ENCODE measurements at places on chromosomes 5 and 9.
A peak's percentile ranks its signal among the peaks of the same experiment; 100 is the strongest.

GRCh38 chr5:73911761-73912393 lies 285.9 kb downstream of the ARHGEF28 start:
- DNase-seq = no peak

DNA sequence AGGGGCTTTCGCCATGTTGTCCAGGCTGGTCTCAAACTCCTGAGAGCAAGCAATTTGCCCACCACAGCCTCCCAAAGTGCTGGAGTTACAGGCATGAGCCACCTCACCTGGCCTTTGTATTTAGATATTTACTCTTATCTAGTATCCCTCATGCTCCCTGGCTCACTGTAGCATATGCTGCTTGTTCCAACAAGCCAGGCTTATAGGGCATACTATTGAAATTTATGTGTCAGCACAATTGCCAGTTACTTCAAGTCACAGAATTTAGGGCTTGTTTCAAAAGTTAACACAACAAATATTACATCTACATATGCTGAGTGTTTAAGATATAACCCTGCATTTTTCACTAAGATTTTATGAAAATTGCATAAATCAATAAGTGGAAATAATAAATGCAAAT lies 469.2 kb upstream of the ZNF608 start:
- DNase-seq = no peak

- no peak for DNase-seq
Measured at GRCh38 chr9:134379831-134380365, 53.6 kb downstream of the RXRA start.

DNA sequence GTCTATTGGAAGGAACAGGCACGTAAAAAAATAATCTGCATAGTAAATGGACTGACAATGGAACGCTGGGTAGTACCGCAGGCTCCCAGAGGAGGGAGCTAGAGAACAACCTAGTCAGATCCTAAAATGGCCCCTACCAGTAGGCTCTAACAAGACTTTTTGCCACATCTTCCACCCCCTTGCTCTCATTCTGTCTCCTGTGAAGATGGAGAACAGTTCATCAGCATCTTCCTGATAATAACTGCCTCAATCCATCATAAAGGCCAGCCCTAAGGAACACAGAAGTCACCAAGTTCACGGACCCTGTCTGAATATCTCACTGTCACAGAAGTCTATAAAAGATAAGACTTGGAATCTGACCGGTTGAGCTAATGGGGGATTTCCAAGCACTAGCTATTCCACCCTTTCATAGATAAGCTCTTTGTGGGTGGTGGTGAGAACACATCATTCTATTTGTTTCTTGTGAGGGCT lies 133.4 kb downstream of the SLC1A3 start:
- peak; percentile 73 for DNase-seq

- no peak for DNase-seq
Measured at GRCh38 chr5:139708877-139709581, 60.9 kb downstream of the CXXC5 start.

- DNase-seq = no peak
Measured at GRCh38 chr9:19663570-19663969, 125.3 kb downstream of the SLC24A2 start.

DNA sequence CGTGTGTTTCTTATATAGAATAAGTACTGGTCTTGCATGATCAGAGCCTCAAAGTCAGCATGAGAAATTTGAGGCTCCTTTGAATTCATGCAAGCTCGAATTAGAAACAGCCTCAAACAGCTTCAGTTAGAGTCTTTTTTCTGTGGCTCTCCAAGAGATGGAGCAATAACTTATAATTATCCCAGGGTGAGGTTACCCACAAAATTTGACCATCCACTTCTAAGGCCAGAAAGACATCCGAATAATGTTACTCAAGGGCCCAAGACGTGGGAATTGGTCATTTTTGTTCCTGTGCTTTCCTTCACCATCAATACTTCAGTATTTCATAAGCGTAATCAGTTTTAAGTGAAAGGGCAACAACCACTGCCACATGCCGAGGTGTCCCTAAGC lies 89.7 kb downstream of the DAPK1 start:
- no peak for DNase-seq
